ENCODE measurements at places on chromosomes 11 and 22.

DNA sequence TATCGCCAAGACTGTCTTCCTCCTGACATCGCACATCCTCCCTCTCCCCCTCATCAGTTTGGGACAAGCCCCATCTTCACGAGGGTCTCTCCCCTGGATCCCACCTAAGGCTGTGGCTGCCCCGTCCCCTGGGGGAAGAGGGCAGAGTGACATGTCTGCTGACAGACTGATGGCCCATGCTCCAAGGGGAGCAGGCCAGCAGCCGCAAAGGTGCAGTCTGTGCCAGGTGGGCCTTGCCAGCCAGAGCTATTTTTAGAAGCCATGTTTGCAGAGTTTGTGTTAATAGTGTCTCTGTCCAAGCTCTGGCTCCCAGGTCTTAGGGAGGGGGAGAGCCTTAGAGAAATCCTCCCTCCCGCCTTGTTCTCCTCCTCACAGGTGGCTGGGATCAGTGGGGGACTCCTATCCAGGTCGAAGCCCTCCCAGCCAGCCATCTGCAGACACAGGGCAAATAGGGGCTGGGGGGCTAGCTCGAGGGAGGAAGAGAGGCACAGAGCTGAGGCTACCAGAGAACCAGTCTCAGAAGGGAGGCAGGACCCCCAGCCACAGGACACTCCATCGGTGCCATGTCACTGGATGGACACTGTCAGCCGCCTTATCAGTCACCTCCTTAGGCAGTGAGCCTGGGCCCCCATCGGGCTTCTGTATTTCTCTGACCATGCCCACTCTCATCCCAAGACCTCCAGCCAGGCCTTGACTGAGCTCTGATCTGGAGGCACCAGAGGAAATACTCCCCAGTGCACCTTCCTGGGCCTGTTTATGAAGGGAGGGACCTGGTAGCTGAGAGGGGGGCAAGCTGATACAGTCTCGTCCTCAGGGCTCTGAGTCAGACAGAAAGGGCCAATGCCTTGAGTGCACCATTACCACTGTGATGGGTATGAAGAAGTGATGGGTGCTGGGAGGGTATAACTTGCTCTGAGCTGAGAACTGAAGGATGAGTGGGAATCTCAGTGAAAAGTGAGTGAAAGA is 49.3 kb downstream of the CHRDL2 start:
- peak; percentile 22 for DNase-seq

DNA sequence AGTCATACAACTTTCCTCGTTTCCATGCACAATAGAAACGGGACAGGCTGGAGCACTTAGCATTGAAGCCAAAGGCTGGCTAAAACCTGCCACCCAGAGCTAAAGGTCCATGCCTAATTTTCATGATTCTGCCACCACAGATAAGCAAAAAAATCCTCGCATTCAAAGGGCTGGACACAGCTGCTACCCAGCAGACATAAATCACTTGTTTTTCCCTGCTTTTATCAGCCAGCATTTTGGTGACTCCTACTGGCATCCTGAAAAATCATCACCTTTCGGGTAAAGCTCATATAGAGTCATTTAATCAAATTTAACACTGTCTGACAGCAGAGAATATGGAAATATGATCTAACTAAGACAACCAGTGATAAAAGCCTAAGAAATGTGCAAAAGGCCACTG is 37.9 kb downstream of the ALG9 start:
- DNase-seq = no peak

DNA sequence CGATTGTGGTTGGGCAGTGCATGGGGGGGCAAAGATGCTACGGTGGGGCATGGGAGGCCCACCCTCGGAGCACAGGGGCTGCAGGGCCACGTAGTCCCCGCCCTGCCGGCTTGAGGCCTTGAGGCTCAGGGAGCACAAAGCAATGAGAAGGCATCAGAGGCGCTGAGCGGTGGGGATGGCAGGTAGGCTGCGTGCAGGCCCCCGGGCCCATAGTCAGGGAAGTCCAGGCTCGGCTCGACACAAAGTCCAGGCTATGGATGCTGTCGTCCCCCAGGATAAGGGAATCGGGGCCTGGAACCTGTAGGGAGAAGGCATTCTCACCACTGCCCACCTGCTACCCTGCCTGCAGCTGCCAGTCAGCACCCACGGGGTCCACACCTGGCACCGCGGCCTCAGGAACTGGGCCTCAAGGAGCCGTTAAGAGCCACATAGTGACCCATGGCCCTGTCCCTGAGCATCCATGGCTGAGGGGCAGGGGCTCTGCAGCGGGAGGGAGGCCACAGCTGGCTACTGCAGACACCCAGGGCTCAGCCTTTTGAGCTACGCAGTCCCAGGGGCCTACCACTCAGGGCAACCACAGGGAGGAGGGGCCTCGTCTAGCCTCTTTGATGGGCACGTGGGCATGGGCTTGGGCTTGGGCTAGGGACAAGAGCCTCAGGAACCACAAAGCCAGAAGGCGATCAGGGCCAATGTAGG is 179.7 kb downstream of the IGLL1 start:
- no peak for DNase-seq

- DNase-seq = no peak
These were observed 171.3 kb downstream of the GRIK4 start for GRCh38 chr11:120682866-120683265.

- DNase-seq = no peak
These were observed 25.7 kb upstream of the CCDC188 start for GRCh38 chr22:20176421-20177085.

DNA sequence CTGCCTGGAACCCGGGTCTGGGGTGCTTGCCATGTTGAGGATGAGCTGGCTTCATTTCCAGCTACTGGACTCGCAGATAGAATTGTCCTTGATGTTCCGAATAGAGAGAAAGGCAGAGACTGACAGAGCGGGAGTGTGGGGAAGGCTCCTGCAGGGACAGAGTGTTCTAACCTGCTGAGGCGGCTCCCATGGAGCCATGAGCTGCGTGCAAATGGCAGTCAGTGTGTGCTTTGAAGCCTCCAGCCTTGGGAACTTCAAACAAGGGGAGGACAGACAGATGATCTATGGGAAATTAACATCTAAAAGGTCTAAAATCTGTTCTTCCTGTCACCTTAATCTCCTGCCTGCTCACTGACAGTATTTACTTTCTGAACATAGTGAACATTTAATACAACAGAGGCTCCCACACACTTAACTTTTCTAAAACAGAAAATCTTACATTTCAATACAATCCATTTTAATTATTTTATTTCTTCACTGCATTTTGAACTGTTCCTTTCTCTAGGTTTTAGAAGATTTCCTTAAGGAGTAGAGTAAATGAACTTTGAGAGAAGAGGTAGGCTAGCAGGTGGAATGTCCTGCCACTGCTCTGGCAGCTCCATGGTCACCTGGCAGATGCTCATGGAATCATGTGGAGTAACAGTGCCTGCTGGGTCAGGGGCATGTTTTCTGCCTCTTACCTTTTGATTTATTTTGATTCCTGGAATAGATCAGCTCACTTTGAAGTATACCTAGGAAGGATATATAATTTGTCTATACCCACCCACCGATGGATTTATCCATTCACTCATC is 481.7 kb downstream of the NTM start:
- DNase-seq = no peak

- peak; percentile 40 for DNase-seq
These were observed 1.7 kb downstream of the HPX start for GRCh38 chr11:6438979-6439571.

All from NCI-H774 (cell line).